SHP77 treated with DMSO at 0.1 percent for 48 hours (cell line): ENCODE measurements at places on chromosomes 12 and 14.

DNA sequence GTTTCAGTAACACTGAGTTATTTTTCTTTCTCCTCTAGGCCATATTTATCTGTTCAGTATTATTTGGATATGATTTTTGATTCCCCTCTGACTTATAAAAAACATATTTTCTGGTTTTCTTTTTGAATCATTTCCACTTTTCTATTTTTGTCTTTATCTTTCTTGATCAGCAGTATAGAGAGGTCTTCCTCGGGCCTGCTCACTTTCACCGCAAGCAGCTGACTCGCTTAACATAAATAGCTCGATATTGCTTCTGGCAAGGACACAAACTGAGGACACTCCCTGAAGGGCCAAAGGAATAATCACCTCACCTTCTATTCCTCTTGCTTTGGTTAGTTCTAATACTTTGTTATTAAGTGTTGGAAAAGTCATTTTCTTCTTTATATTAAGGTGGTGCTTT lies 25.8 kb upstream of the TRHDE start:
- DNase-seq, result no peak

- DNase-seq, result no peak
Measured at GRCh38 chr14:62081951-62082350, 319.7 kb downstream of the SNAPC1 start.

- no peak for DNase-seq
Measured at GRCh38 chr14:88542857-88543795, 11.7 kb downstream of the PTPN21 start.

DNA sequence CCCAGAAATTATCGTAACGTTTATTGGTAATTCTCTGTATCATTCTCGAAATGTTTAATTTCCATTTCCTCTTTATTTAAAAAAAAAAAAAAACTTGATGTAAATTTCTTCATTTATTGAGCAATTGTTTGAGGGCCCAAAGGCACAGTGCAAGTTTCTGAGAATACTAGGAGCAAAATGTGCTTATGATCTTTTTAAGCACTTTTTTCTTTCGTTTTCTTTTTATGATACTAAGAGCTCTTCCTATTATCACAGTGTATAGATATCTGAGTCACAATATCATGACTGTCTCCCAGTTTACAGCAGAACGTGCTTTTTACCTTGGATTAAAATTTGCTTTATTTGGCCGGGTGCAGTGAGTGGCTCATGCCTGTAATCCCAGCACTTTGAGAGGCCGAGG lies 5.6 kb downstream of the ATP2A2 start:
- no peak for DNase-seq

- no peak for DNase-seq
Measured at GRCh38 chr12:87085286-87085685, 829.1 kb upstream of the MGAT4C start.

- DNase-seq, result no peak
Measured at GRCh38 chr14:68886109-68886434, 93.0 kb downstream of the ACTN1 start.

DNA sequence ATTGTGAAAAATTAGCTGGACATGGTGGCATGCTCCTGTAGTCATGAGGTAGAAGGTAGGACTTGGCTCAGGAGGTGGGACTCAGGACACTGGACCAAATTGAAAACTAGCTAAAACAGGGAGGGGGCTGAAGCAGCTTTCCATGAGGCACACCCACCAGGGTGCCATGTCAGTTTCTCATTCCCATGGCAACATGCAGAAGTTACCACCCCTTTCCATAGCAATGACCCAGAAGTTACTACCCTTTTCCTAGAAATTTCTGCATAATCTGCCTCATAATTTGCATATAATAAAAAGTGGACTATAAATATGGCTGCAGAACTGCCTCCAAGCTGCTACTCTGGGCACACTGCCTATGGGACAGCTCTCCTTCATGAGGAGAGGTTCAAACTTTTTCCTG lies 38.5 kb downstream of the ERO1A start:
- DNase-seq, result no peak

DNA sequence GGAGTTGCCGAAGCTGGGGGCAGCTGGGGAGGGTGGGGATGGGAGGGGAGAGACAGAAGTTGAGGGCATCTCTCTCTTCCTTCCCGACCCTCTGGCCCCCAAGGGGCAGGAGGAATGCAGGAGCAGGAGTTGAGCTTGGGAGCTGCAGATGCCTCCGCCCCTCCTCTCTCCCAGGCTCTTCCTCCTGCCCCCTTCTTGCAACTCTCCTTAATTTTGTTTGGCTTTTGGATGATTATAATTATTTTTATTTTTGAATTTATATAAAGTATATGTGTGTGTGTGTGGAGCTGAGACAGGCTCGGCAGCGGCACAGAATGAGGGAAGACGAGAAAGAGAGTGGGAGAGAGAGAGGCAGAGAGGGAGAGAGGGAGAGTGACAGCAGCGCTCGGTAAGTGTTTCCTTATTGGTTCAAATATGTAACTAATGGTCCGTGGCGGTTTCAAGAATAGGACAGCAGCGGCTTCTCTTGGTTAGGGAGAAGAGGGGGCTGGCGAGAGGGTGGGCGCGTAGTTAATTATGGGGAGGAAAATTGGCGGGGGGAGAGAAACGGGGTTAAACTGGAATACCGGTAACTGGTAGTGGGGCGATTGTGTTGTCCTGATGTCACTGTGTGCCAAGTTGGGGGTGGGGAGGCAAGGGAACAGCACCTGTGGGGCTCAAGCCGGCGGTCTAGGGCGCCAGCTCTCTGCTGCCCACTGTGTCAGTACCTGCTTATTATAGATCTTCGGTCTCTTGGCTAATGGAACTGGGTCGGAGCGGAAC lies 8.4 kb downstream of the HOXC8 start:
- peak; percentile 80 for DNase-seq

DNA sequence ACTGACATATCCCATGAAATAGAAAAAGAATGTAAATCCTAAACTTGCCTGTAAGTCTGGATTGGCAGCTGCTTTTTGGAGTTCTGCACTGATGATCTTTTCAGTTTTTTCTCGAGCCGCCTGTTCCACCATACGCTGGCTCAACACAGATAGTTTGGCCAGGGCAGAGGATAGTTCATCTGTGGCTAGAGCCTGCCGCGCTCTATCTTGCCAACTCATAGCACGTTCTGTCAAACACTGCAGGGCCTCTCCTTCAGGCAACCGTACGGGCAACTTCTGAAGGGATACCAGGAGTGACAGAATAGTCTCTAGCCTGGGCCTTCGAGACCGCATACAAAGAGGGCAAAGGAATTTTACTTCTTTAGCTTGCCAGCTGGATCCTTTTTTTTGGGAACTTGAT lies 44.8 kb upstream of the SLC6A13 start:
- no peak for DNase-seq

- DNase-seq, result no peak
Measured at GRCh38 chr12:9944391-9944790, 12.2 kb upstream of the CLEC2A start.

- no peak for DNase-seq
Measured at GRCh38 chr14:31078766-31079165, 52.6 kb upstream of the STRN3 start.

DNA sequence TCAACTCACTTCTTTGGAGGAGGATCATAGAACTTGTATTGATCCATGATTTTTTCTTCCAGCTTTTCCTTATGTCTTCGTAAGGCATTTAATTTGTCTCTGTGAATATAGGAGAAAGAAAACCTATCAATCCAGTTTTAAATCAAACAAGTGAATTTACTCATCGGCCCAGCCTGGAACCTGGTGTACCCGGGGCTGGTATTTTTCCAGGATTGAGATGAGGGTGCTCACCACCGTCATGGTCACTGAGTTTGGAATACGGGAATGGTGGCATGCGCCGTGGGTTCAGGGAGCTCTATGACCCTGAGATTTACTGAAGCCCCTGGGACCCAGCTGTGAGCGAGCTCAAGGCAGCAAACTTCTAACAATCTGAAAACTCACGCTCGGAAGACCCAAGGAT lies 46.5 kb upstream of the GPR68 start:
- DNase-seq, result no peak

- no peak for DNase-seq
Measured at GRCh38 chr12:1608713-1609119, 14.3 kb upstream of the FBXL14 start.

DNA sequence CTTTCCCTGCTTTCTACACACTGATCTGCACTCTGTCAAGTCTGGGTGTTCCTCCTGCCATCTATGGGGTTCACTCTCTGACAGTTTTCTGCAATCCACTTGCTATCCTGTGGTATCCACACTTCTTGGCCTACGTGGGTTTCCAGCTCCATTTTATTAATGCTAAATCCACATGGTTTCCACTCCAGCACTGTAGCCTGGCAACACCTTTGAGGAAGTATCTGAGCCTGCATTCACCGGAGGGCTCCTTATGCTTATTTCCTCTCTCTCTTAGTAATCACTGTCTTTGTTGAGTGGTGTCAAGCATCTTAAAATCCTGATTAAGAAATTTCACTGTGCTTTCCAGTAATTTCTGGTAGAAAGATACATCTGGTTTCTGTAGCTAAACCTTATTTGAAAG lies 703.7 kb downstream of the TMEM121 start:
- DNase-seq, result no peak

GRCh38 chr14:23172096-23172495 lies 11.4 kb downstream of the SLC7A8 start:
- DNase-seq, result no peak

DNA sequence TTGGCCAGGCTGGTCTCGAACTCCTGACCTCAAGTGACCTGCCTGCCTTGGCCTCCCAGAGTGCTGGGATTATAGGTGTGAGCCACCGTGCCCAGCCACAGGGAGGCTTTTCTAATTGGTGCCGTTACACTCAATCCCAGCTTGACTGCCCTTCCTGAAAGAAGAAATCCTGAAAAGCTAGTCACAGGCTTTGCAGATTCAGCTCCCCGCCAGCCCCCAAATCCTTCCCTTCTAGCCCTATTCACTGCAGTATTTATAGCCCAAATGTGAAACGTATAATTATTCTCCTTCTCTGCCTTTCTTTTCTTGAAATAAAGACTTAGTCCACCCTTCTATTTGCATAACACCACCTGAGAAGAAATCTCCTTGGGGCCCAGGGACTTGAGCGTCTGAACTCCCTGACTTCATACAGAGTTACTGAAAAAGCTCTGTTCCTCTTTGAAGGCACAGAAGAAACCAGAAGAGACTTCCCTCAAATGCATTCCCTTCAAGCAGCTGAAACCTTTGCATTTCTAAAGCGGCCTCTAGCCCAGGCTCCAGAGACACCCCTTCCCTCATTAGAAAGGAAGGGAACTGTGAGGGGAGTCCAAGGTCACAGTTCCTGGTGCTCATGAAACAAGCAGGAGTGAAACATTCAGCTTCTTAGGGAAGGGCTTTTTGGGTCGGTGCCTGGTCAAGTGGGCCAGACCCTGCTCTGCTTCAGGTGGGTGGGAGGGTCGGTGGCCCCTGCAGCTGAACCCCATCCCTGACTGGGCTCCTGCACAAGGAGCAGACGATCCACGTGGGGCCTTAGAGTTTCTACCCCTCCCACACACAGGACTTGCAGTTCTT lies 42.3 kb upstream of the BATF start:
- no peak for DNase-seq

GRCh38 chr12:48247181-48247966 lies 44.3 kb upstream of the OR10AD1 start:
- no peak for DNase-seq

- no peak for DNase-seq
Measured at GRCh38 chr14:99177886-99178835, 93.8 kb downstream of the BCL11B start.

DNA sequence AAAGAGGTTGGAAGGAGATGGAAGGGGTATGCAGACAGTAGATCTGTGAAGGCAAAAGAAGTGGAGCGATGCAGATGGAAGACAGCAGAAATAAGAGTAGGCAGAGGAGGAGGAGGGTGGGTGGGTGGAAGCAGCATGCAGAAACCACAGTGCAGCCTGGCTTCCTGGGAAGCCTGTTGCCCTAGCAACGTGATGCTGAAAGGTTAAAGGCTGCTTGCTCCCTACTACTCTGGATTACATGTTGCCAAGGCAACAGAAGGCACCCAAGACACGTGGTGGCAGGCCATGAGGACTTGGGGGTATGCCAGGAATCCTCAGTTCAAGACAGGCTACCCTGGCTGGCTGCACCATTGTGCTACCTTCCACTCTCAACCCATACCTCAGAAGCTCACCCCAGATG lies 129.6 kb downstream of the GRIN2B start:
- no peak for DNase-seq

GRCh38 chr14:65320661-65321308 lies 91.7 kb upstream of the FUT8 start:
- DNase-seq, result no peak
